ENCODE measurements at places on chromosomes 2 and 18. TPM values are rescaled to one million over a fixed set of nuclear protein-coding genes. Genes with fewer than 3 reads are reported as not detected.

AFTPH gene
- total RNA-seq = 88.1 TPM

TTN gene
- total RNA-seq = 2.3 TPM

DCDC2C gene
- total RNA-seq = 0.69 TPM

CDH20 gene
- total RNA-seq = 20.8 TPM

SP140L gene
- total RNA-seq = 0.92 TPM

TMX3 gene
- 63.9 TPM for total RNA-seq

NEU2 gene
- not detected for total RNA-seq

ADD2 gene
- 236 TPM for total RNA-seq

KIDINS220 gene
- total RNA-seq = 536 TPM

CIB4 gene
- not detected for total RNA-seq

TCF23 gene
- not detected for total RNA-seq

TMEM37 gene
- total RNA-seq = 0.92 TPM

RBM44 gene
- 2.8 TPM for total RNA-seq

SRBD1 gene
- 45.4 TPM for total RNA-seq

TSPYL6 gene
- 0.23 TPM for total RNA-seq

SDC1 gene
- total RNA-seq = 17.1 TPM

GPR35 gene
- 0.46 TPM for total RNA-seq

C1GALT1C1L gene
- 0.92 TPM for total RNA-seq

PTPN4 gene
- 149 TPM for total RNA-seq

USP37 gene
- total RNA-seq = 31.6 TPM

PLGLB2 gene
- total RNA-seq = 1.6 TPM

TBR1 gene
- total RNA-seq = 3.9 TPM

RSAD2 gene
- total RNA-seq = 3.2 TPM

DNAH6 gene
- total RNA-seq = 16.1 TPM

ZNF385B gene
- total RNA-seq = 4.6 TPM

PROKR1 gene
- total RNA-seq = 1.8 TPM

SMIM21 gene
- not detected for total RNA-seq

EVX2 gene
- total RNA-seq = not detected

PTPRN gene
- total RNA-seq = 66.9 TPM

IL37 gene
- not detected for total RNA-seq

RTP5 gene
- total RNA-seq = 13.8 TPM
